Stimulated activated CD4-positive, alpha-beta T cell treated with anti-CD3 and anti-CD28 coated beads, TNF-alpha, amount 100 ng/mL, for 1 hour (primary cell): ENCODE measurements at places on chromosomes 13 and 19.

DNA sequence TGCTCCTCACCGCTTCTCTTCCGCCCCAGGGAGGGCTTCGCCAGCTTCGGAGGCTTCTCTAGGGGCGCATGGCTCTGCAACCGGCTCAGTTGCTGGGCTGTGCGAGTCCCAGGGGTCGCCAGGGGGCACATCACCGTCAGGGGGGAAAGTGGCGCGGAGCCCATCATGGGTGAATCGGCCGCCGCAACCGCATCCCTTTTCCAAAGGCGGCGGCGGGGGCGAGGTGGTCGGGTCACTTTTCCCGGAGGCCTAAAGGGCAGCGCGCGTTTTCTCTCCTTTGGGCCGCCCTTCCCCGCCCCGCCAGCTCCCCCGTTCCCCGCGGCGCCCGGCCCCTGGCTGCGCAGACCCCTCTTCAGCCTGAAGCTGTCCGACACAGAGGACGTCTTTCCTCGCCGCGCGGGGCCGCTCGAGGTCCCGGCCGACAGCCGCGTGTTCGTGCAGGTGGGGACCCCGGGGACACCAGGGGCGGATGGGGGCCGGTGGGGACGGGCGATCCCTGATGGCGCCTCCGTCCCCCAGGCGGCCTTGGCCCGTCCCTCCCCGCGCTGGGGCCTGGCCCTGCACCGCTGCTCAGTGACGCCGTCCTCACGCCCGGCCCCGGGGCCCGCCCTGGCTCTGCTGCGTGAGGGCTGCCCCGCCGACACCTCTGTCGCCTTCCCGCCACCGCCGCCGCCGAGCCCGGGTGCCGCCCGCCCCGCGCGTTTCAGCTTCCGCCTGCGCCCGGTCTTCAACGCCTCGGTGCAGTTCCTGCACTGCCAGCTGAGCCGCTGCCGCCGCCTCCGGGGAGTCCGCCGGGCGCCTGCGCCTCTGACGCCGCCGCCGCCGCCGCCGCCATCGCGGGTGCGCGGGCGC, 1.7 kb downstream of the TGFBR3L start:
- DNase-seq, result no peak

- no peak for DNase-seq
Observed at GRCh38 chr19:5048727-5049553, 80.0 kb downstream of the KDM4B start.

DNA sequence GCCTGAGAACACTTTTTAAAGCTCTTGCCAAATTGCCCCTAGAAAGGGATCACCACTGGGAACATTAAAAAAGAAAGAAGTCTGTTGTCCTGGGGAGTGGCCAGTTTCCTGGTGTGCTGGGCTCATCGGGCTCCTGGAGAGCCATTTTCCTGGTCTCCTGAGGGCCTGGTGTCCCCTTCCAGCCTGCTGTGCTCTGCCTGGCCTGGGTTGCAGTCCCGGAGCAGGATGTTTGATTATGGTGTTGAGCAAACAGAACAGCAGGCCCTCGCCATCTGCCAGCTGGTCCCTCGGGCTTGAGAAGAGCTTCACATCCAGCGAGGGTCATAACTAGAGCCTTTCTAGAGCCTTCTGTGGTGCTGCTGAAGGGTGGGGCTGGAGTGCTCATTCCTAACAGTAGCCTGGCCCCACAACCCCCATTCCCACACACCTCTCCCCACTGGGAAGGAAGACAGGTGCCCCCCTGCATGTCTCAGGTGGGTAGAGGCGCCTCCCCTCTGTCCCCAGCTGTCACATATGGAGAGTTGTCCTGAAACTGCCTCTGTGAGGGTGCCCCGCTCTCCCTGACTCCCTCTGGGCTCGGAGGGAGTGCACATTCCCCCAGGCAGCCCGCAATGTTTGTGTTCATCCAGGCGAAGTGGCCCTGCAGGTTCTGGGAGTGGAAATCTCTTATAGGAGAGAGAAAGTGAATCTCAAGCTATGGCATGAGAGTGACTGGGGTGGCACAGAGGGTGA, 151.1 kb downstream of the SIPA1L3 start:
- DNase-seq, result no peak

DNA sequence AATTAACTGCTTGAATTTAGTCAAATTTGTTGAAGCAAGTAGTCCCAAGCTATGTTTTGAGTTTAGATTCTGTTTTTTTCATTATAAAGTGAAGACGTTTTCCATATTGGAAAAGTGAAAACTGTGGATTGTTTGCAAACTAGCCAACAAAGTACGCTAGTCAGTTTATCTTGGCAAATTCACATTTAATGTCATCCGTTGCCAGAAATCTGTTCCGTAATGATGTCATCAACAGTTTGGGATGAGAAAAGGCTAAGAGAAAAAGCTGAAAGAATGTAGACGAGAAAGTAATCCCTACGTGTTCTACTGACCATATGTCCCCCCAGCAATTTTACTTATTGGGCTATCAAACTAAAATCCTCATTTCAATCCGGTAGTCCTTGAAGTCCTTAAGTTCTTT, 419.6 kb downstream of the GPC6 start:
- DNase-seq, result no peak

- DNase-seq, result no peak
Observed at GRCh38 chr13:109454167-109454917, 332.0 kb downstream of the IRS2 start.

GRCh38 chr13:90315061-90315460, 1032.4 kb upstream of the MIR17HG start:
- no peak for DNase-seq

GRCh38 chr19:3046698-3047495, 15.4 kb downstream of the TLE5 start:
- DNase-seq, result no peak

DNA sequence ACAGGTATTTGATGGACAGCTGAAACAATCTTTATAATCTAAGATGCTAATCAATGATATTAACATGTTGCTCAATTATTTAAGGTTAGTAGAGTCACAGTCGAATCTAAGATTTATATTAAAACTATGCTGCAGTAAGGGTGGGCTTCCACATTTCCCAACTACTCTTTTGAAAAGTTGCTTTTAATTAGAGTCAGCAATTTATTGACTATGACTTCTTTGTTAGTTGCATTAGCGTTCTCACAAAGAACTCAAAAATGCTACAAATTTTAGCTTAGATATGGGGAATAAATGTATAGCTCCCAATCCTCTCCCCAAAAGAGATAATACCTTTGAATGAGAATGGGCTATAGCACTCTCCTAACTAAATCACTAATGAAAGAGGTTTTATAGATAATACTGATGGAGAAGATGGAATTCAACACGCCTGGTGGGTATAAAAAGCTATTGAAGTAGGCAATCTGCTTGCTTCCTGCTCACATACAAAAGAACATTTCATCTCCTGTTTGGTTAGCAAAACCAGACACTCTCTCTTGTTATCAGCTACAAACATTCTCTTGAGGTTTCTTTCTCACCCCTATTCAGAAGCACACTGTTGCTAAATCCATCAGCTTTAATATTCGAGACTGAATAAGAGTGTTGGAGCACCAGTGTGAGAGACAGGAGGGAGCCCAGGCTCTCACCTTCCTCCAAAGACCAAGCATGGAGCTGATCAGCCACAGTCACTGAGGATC, 2.4 kb upstream of the FLT1 start:
- no peak for DNase-seq

- DNase-seq, result no peak
Observed at GRCh38 chr13:25468325-25469168, 96.8 kb downstream of the ATP8A2 start.

GRCh38 chr13:103067751-103068555, 1.7 kb upstream of the SLC10A2 start:
- no peak for DNase-seq

GRCh38 chr13:102945886-102946285, 100.1 kb downstream of the ERCC5 start:
- no peak for DNase-seq

DNA sequence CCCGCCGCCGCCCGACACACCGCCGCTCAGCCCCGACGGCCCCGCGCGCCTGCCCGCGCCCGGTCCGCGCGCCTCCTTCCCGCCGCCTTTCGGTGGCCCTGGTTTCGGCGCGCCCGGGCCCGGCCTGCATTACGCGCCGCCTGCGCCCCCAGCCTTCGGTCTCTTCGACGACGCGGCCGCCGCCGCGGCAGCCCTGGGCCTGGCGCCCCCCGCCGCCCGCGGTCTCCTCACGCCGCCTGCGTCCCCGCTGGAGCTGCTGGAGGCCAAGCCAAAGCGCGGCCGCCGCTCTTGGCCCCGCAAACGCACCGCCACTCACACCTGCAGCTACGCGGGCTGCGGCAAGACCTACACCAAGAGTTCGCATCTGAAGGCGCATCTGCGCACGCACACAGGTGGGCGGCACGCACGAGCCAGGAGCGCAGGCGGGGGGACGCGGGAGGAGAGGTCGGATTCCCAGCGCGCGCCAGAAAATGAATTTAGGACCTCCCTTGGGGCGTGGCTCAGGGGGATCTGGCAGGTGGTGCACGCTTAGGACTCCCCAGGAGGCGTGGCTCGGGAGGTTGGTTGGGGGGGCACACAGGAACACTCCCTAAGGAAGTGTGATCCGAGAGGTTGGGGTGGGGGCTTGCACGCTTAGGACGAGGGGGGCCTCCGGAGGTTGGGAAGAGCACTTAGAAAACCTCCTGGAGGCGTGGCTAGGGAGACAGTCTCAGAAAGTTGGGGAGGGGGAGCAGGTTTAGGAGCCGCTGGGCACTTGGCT, 1.2 kb downstream of the KLF2 start:
- DNase-seq, result peak; percentile 31

GRCh38 chr19:554817-555216, 11.0 kb downstream of the GZMM start:
- DNase-seq, result no peak

- DNase-seq, result peak; percentile 36
Observed at GRCh38 chr19:36488846-36489117, 579 bp downstream of the ZNF566 start.

- peak; percentile 69 for DNase-seq
Observed at GRCh38 chr19:17855280-17856152, 4.2 kb upstream of the RPL18A start.

- no peak for DNase-seq
Observed at GRCh38 chr13:67106502-67107057, 123.6 kb downstream of the PCDH9 start.

- DNase-seq, result no peak
Observed at GRCh38 chr13:26961890-26962615, 201.5 kb upstream of the GPR12 start.

DNA sequence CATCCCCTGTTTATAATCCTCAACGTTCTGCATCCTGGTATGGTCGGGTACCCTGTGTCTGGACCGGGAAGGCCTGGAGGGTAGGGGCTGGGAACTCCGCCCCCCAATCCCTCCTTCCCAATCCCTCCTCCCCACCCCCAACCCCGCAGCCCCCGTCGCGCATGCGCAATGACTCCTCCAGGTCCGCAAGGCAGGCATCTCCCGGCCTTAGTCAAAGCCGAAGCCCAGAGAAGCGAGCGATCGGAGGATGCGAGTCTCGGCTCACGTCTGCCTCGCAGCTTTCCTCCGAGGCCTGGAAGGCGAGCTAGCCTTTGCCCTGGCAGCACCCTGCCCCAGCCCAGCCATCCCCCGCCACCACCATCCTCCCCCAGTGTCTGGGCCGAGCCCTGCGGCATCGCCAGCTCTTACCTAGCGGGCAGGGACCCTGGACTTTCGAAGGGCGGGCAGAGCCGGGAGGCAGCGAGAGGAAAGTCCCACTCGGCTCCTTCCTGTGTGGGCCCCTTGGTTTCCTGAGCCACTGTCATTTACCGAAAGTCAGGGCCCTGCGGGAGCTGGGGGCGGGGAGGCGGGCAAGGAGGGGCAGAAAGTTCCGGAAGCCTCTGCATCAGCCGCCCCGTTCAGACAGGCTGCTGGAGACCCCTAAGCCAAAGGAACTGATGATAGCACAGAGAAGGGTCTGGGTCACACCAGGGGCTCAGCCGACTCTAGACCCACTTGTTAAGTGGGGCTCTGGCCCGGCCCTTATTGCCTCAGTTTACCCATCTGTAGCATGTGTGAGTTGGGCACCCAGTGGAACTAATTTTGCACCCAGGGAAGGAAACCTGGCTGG, at the start of gene JAK3:
Gene JAK3, minus strand, starts transcription at position 445 of the 829 bp plus-strand sequence. CDS start 3,565 bp downstream, outside the sequence.
- DNase-seq, result peak; percentile 79

DNA sequence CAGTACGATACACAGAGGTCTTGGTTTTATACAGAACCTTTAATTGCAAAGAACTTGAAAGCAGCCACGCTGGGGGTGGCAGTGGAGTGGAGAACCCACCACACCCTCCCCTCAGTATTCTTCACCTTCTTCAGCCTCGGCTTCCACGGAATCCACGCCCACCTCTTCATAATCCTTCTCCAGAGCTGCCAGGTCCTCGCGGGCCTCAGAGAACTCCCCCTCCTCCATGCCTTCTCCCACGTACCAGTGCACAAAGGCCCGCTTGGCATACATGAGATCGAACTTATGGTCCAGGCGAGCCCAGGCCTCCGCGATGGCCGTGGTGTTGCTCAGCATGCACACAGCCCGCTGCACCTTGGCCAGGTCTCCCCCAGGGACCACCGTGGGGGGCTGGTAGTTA, 7.9 kb downstream of the TUBA3C start:
- no peak for DNase-seq

DNA sequence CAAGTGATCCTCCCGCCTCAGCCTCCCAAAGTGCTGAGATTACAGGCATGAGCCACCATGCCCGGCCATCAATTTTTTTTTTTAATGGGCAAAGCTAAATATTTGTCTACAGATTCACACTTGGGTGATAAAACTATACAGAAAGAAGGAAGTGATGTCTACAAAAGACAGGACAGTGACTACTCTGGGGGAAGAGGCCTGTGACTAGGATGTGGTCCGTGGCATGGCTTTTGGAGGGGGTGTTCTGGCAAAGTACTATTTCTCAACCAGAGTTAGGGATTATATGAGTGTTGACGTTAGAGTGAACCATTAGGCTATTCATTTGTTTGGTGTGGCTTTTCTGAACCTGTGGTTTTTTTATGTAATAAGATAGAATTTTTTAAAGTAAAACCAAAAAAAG, 42.7 kb downstream of the INSR start:
- no peak for DNase-seq

GRCh38 chr19:49977076-49977475, 16.1 kb upstream of the SIGLEC11 start:
- DNase-seq, result no peak

GRCh38 chr19:3420244-3420755, 53.9 kb downstream of the NFIC start:
- no peak for DNase-seq

DNA sequence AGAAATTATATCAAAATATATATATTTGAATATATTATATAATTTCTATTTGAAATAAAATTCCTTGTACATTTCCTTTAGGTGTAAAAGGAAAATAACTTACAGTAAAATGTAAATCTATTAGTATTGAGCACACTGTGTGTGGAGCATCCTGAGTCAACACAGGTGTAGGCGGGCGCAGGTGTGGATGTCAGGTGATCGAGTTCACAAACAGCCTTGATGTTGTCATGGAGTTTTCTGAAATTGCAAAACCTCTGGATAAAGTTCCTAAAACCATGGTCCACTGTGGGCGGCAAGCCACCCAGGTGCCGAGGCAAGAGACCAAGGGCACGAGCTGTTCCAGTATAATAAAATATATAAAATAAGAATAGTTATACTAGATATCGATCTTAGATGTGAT, 27.7 kb upstream of the MCF2L start:
- no peak for DNase-seq

GRCh38 chr19:44055870-44056269, 4.0 kb downstream of the ZNF223 start:
- DNase-seq, result no peak
